Left cardiac atrium (tissue), 4 donors: ENCODE measurements at places on chromosomes 3 and 15.

GRCh38 chr3:184361532-184361931 lies at the start of the genes CLCN2 and POLR2H:
Gene CLCN2, minus strand, starts transcription at chr3:184361605. Its CDS starts 126 bp downstream, at chr3:184361479.
Gene POLR2H, plus strand, starts transcription at chr3:184361710. Its CDS starts 1,783 bp downstream, at chr3:184363493.
- DNase-seq, result peak; percentile 70

GRCh38 chr3:58021072-58021959 lies 13.1 kb downstream of the FLNB start:
- DNase-seq, result no peak

- no peak for DNase-seq
Observed at GRCh38 chr3:104396974-104397669, 969.6 kb upstream of the ALCAM start.

DNA sequence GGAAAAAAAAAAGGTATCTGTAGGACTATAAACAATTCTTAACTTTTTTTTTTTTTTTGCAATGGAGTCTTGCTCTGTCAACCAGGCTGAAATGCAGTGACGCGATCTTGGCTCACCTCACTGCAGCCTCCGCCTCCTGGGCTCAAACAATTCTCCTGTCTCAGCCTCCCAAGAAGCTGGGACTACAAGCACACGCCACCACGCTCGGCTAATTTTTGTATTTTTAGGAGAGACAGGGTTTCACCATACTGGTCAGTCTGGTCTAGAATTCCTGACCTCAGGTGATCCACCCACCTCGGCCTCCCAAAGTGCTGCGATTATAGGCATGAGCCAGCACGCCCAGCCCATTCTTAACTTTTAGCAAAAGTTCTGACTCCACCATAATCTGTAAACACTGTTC lies 50.5 kb downstream of the TRPM7 start:
- no peak for DNase-seq

- no peak for DNase-seq
Observed at GRCh38 chr3:183134844-183135243, 27.7 kb downstream of the LAMP3 start.

GRCh38 chr3:123406598-123406997 lies 42.3 kb downstream of the ADCY5 start:
- peak; percentile 84 for DNase-seq

DNA sequence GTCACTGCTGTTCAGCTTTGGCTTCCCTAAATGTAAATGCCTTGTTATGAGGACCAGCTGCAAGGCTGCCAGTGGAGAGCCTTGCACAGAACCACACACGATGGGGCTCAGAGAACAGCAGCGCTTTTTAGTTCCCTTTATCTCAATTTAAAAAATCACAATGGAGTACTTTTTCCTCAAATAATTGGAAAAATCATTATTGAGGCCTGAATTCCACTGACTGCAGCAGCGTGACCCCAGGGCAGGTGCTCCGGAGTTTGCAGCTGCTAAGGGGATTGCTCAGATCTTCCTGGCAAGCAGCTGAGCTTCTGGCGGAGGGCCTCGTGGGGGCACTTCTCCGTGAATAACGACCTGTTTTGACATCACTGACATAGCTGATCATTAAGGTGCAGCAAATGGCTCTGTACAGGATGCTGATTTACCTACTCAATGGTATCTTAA lies 245.6 kb upstream of the TRIM42 start:
- no peak for DNase-seq

DNA sequence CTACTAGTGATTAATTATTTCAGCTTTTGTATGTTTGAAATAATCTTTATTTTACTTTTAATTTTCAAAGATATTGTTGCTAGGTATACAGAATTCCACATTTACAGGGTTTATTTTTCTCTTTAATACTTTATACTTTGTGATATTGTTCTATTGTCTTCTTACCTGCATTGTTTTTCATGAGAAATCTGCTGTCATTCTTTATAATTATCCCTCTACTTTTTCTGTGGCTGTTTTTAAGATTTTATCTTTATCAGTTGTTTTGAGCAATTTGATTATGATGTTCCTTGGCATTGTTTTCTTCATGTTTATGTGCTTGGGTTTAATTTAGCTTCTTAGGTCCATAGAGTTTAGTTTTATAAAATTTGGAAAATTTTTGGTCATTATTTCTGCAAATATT lies 168.6 kb downstream of the DTWD1 start:
- no peak for DNase-seq

- DNase-seq, result no peak
Observed at GRCh38 chr15:31273258-31273941, 53.2 kb upstream of the KLF13 start.

- DNase-seq, result no peak
Observed at GRCh38 chr3:21860082-21860475, 109.1 kb upstream of the ZNF385D start.

- no peak for DNase-seq
Observed at GRCh38 chr3:86792316-86792715, 198.6 kb downstream of the VGLL3 start.

DNA sequence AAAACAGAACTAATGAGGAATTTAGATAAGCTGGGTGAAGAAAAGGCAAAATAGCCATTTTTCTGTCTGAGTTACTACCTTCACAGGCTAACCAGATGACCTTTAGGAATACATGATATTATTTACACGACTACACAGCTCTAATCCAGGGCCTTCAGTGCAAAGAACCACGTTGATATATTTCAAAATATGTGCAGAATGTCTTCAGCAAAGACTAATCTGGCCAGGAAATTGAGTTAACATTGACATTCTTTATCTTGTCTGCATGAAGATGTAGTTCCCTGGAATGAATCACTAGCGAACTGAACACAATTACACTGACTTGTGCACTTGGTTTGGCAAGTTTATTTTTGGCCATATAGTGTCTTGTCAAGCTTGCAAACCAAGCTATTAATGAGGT lies 41.5 kb downstream of the PDHB start:
- no peak for DNase-seq

GRCh38 chr3:178966299-178967176 lies 105.1 kb downstream of the ZMAT3 start:
- no peak for DNase-seq

DNA sequence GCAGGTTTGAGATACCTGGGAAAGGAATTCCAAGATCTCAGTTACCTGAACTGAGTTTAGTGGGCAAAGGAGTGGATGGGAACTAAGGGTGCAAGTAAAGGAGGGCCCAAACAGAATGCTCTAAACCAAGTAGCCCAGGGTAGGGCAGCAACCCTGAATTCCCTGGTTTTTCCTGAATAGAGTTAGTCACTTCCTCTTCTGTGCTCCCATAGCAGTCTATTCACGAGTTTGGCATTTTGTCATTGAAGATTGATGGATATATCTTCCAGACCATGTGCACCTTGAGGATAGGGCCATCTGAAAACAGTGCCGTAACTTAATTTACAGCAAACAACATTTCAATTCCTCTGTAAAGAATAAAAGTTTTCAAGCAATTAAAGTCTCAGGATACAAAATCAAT lies 18.5 kb upstream of the PTX3 start:
- no peak for DNase-seq

DNA sequence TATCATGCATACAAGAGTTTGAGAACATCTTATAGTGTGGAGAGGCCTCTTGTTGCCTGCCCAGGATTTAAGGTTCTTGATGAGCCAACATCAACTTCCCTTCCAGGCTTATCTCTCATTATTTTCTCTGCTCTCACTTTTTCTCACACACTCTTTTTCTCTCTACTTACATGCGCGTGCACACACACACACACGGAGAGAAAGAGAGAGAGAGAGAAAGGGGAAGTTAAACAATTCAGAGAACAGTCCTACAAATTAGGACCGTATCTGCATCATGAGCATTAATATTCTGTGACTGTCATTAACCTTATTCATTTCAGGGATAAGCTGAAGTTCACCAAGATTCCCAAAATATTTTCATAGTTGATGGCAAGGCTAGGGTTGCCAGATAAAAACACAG lies 269.0 kb downstream of the ZNF621 start:
- no peak for DNase-seq

DNA sequence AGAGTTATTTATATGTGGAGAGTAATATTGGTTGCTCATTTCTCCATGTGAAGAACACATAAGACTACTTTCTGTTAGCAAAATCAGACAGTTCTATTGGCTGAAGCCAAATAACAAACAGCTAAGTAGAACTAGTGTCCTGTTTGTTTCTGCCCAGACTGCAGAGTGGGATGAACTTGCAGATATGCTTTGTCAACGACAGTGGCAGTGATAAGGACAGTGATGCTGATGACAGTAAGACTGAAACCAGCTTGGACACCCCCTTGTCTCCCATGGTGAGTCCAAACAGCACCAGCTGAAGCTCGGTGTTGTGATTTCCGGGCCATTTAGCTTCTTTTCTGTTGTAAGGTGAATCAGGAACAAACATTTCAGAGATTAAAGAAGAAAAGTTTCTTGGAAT lies 102.6 kb upstream of the IL12A start:
- no peak for DNase-seq
